ENCODE measurements at places on chromosomes 1 and 21.

DNA sequence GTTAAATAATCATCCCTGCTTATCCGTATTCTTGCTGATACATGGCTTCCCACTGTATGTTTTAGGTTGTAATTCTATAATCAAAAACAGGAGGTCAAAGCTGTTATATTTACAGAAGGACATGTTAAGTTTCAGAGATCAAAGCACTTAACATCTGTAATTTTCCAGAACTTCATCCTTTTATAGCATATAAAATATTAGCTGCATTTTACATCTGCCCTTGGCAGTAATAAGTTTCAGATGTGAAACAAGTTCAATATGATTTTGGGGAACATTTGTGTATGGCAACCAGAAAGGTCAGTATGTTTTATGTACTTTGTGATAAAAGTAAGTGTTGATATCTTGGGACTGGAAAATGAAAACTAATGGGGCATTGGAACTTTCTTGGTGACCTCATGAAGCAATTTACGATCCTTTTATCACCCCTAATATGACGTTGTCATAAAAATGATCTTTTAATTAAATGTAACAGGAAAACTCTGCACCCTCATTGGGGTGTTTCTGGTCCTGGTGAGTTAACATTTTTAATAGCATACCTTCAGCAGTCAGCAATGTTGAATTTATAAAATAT, 449.6 kb downstream of the GPATCH2 start:
- no peaks in the 10 kb centered on the region for H3K27me3 ChIP-seq
- no peak overlapping the region for H3K4me3 ChIP-seq
- no peaks in the 10 kb centered on the region for H3K36me3 ChIP-seq
- DNase-seq = no peak
- H3K4me1 ChIP-seq = no peaks in the 10 kb centered on the region
- no peak overlapping the region for H3K27ac ChIP-seq

DNA sequence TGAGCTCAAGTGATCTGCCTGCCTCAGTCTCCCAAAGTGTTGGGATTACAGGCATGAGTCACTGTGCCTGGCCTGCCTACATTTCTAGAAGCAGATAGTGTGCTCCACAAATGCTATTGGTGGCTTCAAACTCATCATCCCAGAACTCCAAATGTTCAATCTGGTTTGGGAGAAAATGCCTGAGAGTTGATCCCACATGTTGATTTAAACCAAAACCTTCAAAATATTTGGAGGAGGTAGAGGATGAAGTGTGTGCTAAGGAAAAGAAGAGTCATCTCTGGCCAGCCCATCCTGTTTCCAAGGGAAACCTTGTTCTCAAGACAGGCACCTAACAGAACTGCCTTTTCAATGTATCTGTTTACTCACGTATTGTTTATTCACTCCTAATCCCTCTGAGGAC, 55.4 kb upstream of the GRHL3 start:
- H3K27me3 ChIP-seq = no peaks in the 10 kb centered on the region
- no peaks in the 10 kb centered on the region for H3K36me3 ChIP-seq
- no peak overlapping the region for H3K4me3 ChIP-seq
- H3K27ac ChIP-seq = no peak overlapping the region

DNA sequence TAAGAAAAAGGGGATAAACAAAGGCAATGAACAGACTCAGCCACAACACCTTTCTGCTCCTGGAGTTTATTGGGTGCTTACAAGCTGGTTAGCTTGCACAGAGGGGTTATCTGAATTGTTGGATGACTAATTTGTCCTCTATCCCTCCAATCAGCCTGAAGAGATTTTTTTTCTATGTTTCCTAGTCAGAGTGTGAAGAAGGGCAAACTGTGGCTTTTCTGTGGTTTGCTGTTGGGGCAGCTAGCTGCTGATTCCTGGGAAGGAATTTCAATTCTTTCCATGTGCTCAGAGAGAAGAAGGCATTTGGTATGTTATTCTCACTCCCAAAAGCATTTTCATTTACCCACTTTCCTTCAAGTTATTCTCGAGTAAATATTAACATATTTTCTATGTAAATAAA, 48.6 kb downstream of the PCP4 start:
- no peaks in the 10 kb centered on the region for H3K4me1 ChIP-seq
- H3K27me3 ChIP-seq = peaks cover 4% of the 10 kb centered on the region
- no peaks in the 10 kb centered on the region for H3K36me3 ChIP-seq
- no peak for DNase-seq

DNA sequence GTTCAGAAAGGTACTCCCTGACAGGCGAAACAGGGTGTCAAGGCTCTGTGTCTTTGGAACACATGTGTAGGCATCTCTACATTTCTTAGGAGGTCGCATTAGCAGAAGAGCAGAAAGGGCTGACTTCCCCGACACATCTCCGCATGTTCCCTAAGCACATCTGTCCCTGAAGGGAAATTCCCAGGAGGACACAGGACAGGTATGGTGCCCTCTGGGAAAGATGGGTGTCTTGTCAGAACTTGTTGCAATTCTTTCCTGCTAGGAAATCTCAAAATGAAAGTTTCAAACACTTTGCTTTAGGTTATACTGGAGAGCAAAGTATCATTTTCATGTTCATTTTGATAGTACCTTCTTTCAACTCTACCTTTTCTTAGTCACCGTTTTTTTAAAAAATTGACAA, 2.0 kb downstream of the DSCAM start:
- H3K27ac ChIP-seq = no peak overlapping the region
- no peak for DNase-seq
- H3K27me3 ChIP-seq = peaks cover 59% of the 10 kb centered on the region

DNA sequence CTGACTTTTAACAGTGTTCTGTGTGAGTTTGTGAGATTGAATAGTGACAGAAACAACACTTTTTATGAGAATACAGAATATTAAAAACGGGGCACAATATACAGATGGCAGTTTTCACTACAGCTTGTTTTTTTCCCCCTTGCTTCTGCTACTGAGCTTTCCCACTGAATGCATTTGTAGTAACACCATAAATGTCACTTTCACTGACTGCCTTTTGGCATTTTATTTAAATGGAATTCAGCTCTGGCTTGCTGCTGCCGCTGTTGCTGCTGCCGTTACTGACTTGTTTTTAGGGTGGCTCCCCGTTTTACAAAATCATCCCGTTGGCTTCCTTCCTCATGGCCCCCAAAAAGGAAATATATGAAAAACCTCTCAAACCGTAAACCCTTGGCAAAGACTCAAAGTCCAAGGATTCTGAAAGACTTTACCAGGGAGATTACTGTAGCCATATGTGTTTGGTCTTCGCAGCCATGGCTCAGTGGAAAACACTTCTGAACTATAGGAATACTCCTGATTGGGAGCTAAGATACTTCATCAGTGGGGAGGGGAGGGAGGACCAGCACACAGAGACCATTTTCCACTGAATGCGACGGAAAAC, 151.0 kb downstream of the NUF2 start:
- H3K27me3 ChIP-seq = no peaks in the 10 kb centered on the region
- no peaks in the 10 kb centered on the region for H3K36me3 ChIP-seq

- H3K27ac ChIP-seq = no peak overlapping the region
- peak; percentile 49 for DNase-seq
- H3K4me1 ChIP-seq = no peaks in the 10 kb centered on the region
- no peaks in the 10 kb centered on the region for H3K27me3 ChIP-seq
These were observed 17.7 kb downstream of the TNR start for GRCh38 chr1:175725684-175726083.
